ENCODE measurements at places on chromosomes 12 and 14.
A peak's percentile ranks its signal among the peaks of the same experiment; 100 is the strongest.

GRCh38 chr12:15199930-15200329, 21.3 kb downstream of the RERG start:
- DNase-seq, result no peak

- DNase-seq, result no peak
These were observed 38.0 kb downstream of the CCDC85C start for GRCh38 chr14:99566009-99566389.

- DNase-seq, result peak; percentile 61
These were observed 54.9 kb upstream of the PPP2R5C start for GRCh38 chr14:101706509-101707067.

GRCh38 chr14:94363151-94363624, 25.2 kb downstream of the SERPINA1 start:
- no peak for DNase-seq

DNA sequence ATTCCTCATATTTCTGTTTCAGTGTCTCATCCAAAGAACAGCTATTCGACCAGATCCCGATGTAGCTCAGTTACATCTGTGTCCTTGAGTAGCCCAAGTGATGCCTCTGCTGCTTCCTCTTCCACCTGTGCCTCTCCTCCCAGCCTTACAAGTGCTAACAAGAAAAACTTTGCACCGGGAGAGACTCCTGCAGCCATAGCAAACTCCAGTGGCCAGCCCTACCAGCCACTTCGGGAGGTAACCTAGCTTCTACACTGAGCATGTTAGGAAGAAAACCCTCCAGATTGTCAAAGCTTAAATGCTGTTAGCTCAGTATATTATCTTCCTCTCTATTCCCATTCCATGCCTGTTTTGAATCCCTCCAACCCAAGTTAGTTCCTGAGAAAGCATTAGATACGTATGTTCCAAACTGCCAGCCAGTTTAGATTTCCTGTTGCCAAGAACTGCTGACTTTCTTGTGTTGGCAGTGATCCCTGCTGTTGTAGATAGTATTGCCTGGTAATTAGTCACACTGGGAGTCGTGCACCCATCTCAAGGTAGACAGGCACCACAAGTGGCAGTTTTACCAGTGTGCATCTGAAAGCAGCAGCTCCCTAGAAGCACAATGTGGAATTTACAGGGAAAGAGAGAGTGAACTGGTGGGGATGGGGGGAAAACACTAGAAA, 14.0 kb upstream of the KCNH3 start:
- DNase-seq, result no peak

Measured in RWPE2 (cell line).